Kidney (tissue), 22 donors: ENCODE measurements at places on chromosomes 3 and 15. TPM values are rescaled to one million over a fixed set of nuclear protein-coding genes. Genes with fewer than 3 reads are reported as not detected.

The LIPH gene
- total RNA-seq: 14.7 TPM

GRCh38 chr3:138440596-138440995 is 6.2 kb downstream of the ESYT3 start:
- DNase-seq: no peak

DNA sequence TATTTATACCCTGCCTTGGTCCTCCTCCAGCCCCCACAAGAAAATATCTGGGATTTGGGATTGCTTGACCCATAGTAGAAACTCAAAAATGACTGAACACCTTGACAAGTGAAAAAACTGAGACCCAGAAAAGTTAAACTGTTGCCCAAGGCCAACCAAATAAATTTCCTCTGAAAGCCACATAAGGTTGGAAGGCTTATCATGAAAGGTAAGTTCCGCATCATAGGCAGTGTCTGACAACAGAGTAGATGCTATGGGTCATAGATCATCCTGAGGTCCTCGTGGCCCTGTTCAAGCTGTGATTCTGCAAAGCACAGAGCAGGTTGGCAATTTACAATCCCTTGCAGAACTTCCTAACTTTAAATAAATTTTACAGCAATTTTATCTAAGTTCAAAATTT is 140.8 kb upstream of the TSC22D2 start:
- DNase-seq: peak; percentile 45

GRCh38 chr3:108209579-108209978 is 12.6 kb downstream of the IFT57 start:
- DNase-seq: no peak

- no peak for DNase-seq
Observed at GRCh38 chr3:37163262-37164015, 10.9 kb downstream of the LRRFIP2 start.

DNA sequence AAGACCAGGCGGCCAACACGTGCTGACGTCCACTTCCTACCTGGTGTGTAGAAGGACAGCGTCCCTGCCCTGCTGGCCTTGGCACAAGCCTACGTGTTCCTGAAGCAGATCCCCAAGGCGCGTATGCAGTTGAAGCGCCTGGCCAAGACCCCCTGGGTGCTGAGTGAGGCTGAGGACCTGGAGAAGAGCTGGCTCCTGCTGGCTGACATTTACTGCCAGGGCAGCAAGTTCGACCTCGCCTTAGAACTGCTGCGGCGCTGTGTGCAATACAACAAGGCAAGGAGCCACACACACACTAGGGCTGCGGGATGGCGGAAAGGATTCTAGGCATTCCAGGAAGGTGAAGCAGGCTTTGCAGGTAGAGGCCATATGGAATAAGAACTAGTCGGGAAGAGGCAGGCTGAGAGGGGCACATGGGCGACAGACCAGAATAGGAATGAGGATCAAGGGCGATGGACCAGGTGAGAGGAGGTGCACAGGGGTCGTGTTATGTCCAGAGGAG is 15.9 kb downstream of the CSRNP1 start:
- DNase-seq: no peak

DNA sequence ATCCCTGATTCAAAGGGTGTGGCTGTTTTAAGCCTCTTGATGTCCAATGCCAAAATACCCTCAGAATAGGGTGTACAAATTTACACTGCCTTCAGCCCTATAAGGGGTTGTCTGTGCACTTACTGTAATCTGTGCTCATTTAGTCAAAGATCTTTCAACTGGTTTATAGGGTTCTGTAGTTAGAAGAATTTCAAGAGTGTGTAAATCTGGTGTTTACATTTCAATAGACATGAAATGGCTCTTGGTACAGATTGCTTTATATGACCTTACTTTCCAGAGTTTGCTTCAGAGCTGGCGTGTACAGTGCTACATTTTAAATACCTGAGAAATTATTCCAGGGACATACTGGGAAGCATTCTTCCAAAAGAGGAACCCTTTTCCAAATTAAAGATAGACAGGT is 399.3 kb downstream of the FOXP1 start:
- DNase-seq: no peak

DNA sequence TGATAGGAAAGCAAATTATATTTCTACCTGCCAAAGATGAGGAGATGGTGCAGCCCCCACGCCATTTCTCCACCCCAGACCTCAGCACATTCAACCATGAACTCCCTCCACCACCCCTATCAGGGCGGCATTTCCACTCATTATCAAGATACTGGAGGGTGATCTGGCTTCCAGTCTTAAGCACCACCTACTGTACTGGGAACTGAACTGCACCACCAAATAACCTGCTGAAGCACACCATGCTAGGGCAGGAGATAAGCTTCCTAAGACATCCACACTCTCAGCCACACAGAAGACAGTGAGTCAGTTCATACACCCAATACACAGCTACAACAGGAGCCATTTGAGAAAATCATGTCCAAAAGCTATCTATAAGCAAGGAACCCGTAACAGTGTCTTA is 98.8 kb downstream of the FGF7 start:
- no peak for DNase-seq

The IL12A gene
- 0.22 TPM for total RNA-seq

DNA sequence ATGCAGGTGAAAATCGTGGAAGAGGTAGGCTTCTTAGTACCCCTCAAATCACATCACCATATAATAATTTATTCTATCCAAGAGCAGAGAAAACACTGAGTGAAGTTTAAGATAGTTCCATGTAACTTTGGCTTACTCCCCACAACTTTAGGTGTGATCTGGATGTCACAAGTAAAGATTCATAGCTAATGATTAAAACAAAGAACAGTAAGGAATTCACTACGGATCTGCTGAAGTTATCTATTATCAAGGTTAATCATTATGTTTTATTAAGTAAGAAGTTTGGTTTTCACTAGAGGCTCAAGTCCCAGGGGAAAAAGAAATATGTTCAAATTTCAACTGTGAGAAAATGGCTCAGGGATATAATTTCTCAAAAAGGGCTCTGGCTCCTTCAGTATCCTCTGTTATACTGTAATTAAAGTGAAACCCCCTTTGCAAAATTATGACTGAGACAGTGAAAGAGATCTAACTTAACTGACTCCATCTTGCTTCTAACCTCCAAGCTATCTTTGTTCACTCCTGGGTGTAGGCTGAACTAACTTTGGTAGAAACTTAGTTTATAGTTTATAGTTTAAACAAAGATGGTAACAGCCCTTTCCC is 17.1 kb downstream of the CD80 start:
- no peak for DNase-seq

The NEK10 gene
- 4.1 TPM for total RNA-seq

- peak; percentile 95 for DNase-seq
Observed at GRCh38 chr15:90184119-90184785, 16.9 kb upstream of the SEMA4B start.

GRCh38 chr3:54434756-54435155 is 312.4 kb downstream of the CACNA2D3 start:
- DNase-seq: no peak

DNA sequence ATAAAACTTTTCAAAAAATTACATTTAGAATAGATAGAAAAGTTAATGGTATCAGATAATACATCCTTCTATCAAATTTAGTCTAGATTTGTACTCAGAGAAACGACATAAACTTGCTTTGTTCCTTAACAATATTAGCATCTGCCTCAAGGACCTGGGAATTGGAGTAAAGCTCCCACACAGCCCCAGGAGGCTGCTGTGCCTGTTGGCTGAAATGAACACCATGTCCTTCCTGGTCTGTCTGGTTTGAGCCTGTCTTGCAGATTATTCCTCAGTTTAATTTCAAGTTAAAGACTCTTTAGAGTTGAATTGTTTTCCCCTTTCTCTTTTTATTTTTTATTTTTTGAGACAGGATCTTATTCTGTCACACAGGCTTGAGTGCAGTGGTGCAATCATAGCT is 19.4 kb downstream of the GNB5 start:
- DNase-seq: no peak

DNA sequence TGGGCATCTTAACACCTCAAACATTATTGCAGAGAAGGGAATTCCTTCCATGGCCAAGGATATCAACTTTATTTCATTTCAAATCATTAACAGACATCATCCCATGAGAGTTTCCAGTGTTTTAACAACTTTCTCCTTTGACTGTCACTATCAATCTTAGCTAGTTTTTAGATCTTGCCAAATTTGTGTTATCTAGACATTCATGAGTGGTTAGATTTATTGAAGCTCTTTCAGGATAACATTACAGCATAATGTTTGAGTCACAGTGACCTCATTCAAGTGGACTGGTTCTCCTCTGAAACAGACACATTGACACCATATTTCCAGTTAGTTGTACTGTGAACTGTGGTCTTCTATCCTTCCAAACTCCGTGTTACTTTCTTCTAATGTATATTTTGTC is 8.6 kb upstream of the TNFAIP8L3 start:
- no peak for DNase-seq

DNA sequence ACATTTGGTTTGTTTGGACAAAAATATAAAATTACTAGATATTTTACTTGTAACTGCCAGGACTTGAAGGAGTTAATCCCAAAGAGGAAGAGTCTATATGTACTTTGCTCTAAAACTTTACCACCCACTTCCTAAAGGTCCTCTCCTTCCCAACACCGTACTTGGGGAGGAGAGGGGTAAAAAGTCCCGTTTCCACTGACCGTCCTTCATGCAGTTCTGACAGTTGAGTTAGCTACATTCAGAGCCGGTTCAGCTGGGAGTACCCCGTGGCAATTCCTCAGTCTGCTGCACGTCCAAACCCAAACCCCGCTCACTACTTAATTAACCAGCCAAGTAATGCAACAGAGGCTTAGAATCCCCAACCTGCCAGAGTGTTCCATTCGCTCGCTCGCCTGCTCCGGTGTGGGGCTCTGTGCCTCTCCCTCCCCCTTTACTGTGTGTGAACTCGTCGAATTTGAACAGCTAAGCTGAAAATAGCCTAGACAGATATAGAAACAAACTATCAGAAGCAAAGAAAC is 519.7 kb downstream of the FOXP1 start:
- DNase-seq: peak; percentile 57

DNA sequence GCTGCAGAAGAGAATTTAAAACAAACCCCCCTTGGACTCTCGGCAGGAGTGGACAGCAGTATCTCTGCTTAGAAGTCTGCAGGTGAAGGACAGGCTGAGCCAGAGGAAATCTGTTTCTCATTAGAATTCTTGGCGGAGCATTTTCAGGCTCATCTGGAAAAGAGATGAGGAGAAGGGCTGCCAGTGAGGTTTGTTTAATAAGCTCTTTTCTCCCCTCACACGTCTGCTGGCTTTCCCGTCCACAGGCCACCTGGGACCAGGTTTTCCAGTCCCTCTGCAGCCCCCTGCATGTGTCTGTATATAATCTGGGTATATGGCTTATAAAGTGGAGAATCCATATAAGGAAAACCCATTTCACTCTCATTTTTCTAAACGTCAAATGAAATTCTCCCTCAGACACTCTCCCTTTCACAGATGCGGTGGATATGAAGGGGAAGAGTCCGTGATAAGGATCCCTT is 155.4 kb upstream of the TPM1 start:
- DNase-seq: no peak

The ZNF385D gene
- 8.9 TPM for total RNA-seq

The ILDR1 gene
- 17.7 TPM for total RNA-seq

DNA sequence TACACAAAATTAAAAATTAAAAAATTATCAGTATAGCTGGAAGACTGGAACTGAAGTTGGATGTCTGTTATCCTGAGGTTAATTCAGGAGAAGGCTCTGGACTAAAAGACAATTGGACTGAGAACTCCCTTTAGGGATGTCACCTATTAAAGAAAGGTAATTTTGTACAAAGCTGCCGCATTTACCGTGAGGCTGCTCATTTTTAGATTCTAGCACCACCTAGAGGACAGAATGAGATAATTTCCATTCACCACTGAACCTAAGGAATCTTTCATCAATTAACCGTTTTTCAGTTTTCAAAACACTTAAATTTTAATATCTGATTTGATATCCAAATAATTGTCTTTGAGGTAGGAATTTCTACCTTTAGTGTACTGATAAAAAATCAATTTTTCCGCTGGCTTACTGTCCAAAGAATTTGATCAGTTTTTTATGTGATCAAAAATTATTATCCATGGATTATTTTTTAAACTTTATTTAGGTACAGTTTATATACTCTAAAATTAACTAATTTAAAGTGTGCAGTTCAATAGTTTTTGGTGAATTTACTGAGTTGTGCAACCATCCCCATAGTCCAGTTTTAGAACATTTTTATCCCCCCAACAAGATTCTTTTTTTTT is 106.7 kb upstream of the TNIK start:
- DNase-seq: no peak

GRCh38 chr3:54008744-54009143 is 113.6 kb upstream of the CACNA2D3 start:
- DNase-seq: peak; percentile 44

The TMOD2 gene
- total RNA-seq: 9.3 TPM

The C3orf49 gene
- total RNA-seq: not detected

DNA sequence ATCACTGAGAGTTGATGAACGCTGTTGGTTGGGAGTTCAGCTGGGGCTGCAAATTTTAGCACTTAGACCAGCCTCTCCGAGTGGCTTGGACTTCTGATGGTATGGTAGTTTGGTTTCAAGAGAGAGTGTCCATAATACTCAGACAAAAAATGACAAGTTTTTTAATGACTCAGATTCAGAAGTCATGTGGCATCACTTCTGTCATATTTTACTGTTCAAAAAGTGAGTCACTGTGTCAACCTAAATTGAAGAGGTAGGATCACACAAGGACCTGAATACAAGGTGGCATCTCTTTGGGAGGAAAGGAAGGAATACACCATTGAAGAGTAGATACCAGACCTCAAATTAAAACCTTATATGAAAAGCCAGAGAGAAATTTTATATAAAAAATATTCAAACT is 99.1 kb upstream of the CHMP2B start:
- DNase-seq: no peak

- DNase-seq: no peak
Observed at GRCh38 chr3:17551333-17551732, 191.1 kb downstream of the TBC1D5 start.

GRCh38 chr3:133292296-133292695 is 107.6 kb upstream of the BFSP2 start:
- DNase-seq: no peak

The LRRC31 gene
- 0.76 TPM for total RNA-seq

GRCh38 chr3:131849616-131850015 is 185.2 kb downstream of the CPNE4 start:
- DNase-seq: no peak

GRCh38 chr3:31978553-31978952 is 2.5 kb downstream of the OSBPL10 start:
- no peak for DNase-seq

GRCh38 chr15:43449981-43450380 is 43.0 kb downstream of the TP53BP1 start:
- DNase-seq: no peak

The MEIS2 gene
- total RNA-seq: 50.9 TPM

- DNase-seq: no peak
Observed at GRCh38 chr3:188646592-188646991, 492.6 kb downstream of the LPP start.

The RAB6B gene
- 17.7 TPM for total RNA-seq

- DNase-seq: peak; percentile 21
Observed at GRCh38 chr3:143283432-143284128, 164.0 kb downstream of the CHST2 start.

The TFRC gene
- total RNA-seq: 61.1 TPM

DNA sequence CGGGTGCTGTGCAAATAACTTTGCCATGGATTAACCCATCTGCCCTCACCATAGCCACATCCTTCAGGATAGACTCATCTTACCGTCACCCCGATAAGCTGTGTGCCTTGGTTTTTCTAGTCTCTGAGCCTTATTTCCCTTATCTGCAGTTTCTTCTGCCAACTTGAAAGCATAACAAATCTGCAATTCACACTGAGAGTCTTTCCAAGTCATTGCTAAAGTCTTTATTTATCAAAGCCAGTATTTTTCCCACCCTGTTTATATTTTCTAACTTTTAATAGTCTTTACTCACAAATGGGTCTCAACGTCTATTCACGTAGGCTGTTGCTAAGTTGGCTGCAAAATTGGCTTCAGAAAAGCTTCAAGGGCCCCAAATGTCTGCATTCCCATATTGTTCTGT is 61.6 kb upstream of the SUCLG2 start:
- no peak for DNase-seq
